ENCODE measurements at places on chromosomes 7 and 10.

DNA sequence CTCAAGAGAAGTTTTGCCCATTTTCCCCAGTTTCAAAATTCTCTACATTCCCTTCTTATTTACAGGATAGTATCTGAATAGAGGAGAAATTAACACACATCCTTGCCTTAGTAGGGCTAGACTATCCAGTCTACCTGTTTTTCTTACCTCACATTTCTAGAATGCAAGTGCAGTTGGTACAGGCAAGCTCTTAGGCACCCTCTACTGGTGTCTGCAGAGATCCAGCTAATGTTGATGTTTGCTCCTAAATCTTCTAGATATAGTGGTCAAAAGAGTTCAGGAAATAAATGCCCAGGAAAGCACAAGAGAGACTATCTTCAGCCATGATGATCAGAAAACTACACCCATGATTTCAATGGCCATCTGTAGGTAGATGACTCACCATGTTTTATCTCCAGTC is 205.3 kb downstream of the HTR7 start:
- no peaks in the 10 kb centered on the region for H3K27me3 ChIP-seq
- no peak for DNase-seq
- no peak overlapping the region for H3K27ac ChIP-seq
- H3K4me3 ChIP-seq = no peak overlapping the region
- H3K4me1 ChIP-seq = no peaks in the 10 kb centered on the region

GRCh38 chr7:142606081-142606480 is 143.2 kb upstream of the PRSS1 start:
- H3K27ac ChIP-seq = no peak overlapping the region
- H3K4me3 ChIP-seq = no peak overlapping the region
- no peak for DNase-seq
- no peaks in the 10 kb centered on the region for H3K27me3 ChIP-seq

- no peak for DNase-seq
- peaks cover 98% of the 10 kb centered on the region for H3K4me1 ChIP-seq
- no peaks in the 10 kb centered on the region for H3K36me3 ChIP-seq
- H3K27me3 ChIP-seq = no peaks in the 10 kb centered on the region
- H3K27ac ChIP-seq = peak overlapping the region; percentile 100
Observed at GRCh38 chr10:110865186-110865808, 6.4 kb upstream of the PDCD4 start.

- no peak overlapping the region for H3K27ac ChIP-seq
- no peaks in the 10 kb centered on the region for H3K36me3 ChIP-seq
- DNase-seq = peak; percentile 27
- no peaks in the 10 kb centered on the region for H3K27me3 ChIP-seq
Observed at GRCh38 chr7:94436018-94436604, 41.4 kb downstream of the COL1A2 start.

DNA sequence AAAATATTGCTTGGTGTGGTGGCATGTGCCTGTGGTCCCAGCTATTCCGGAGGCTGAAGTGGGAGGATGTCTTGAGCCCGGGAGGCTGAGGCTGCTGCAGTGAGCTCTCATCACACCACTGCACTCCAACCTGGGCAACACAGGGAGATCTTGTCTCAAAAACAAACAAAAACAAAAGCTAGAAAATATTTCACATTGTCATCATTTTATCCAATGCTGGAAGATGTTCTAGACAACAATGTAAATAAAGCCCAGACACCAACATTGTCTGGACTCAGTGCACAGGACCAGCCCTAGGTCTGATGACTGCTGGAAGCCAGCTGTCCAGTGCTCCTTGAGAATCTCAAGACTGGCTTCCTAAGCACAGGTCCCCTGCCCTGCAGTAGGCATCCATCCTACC is 13.5 kb downstream of the SEPHS1 start:
- no peaks in the 10 kb centered on the region for H3K4me1 ChIP-seq
- no peaks in the 10 kb centered on the region for H3K27me3 ChIP-seq
- H3K4me3 ChIP-seq = no peak overlapping the region
- H3K27ac ChIP-seq = no peak overlapping the region
- peaks cover 55% of the 10 kb centered on the region for H3K36me3 ChIP-seq
- no peak for DNase-seq

DNA sequence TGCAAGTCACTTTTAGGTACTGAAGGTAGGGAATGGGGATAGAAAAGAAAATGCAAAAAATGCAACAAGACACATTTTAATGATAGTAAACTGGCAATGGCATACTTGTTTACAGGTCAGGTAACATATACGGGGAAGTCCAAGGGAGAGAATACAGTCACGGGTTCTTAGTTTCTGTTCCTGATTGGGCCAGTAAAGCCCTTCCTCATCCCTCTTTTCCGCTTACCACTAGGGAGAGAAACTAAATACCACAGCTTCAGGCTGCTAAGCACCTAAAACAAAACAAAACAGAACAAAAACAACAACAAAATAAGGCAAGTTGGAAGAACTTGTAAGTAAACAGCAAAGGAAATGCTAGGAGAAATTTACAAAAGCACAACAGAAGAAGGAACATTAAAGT is 65.2 kb upstream of the OGDHL start:
- H3K4me3 ChIP-seq = no peak overlapping the region
- H3K27me3 ChIP-seq = no peaks in the 10 kb centered on the region
- no peaks in the 10 kb centered on the region for H3K36me3 ChIP-seq
- no peak for DNase-seq

GRCh38 chr7:96887426-96887825 is 117.9 kb upstream of the DLX6 start:
- no peak for DNase-seq
- no peaks in the 10 kb centered on the region for H3K4me1 ChIP-seq

DNA sequence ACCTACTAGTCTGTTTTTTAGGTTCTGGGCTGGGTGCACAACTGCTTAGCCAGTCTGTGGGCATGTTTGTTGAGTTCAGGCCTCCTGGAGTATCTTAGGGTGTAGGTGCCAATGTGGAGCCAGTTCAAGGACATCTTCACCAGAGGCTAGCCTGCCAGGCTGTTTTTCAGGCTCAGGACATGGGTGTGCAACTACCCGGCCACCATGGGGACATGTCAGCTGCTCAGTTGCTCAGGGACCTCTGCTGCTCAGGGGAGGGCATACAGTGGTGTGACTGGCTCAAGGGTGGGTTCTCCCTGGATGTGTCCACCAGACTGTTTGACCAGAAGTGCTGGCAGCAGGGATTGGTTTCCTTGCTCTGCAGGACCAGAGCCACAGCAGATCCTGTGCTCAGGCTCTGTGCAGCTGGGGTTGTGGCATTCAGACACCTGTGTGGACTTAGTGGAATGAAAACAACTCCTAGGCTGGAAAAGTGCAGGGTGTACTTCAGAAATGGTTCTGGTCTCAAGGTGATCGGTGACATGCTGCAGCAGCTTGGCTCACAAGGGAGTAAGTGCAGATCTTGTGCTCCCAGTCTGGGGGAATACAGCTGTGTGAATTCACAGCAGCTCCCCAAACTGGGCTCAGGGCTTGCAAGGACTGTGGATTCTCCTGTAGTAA is 44.8 kb downstream of the PALS2 start:
- H3K27ac ChIP-seq = no peak overlapping the region
- DNase-seq = no peak
- no peaks in the 10 kb centered on the region for H3K36me3 ChIP-seq
- no peak overlapping the region for H3K4me3 ChIP-seq

- H3K27ac ChIP-seq = no peak overlapping the region
- peaks cover 4% of the 10 kb centered on the region for H3K4me1 ChIP-seq
- H3K36me3 ChIP-seq = no peaks in the 10 kb centered on the region
- H3K27me3 ChIP-seq = no peaks in the 10 kb centered on the region
- no peak overlapping the region for H3K4me3 ChIP-seq
- DNase-seq = no peak
Observed at GRCh38 chr7:77391230-77391629, 24.9 kb downstream of the GSAP start.

GRCh38 chr10:118980135-118980865 is 49.2 kb upstream of the NANOS1 start:
- no peaks in the 10 kb centered on the region for H3K36me3 ChIP-seq
- no peaks in the 10 kb centered on the region for H3K27me3 ChIP-seq
- no peak overlapping the region for H3K27ac ChIP-seq
- no peak overlapping the region for H3K4me3 ChIP-seq
- no peak for DNase-seq

DNA sequence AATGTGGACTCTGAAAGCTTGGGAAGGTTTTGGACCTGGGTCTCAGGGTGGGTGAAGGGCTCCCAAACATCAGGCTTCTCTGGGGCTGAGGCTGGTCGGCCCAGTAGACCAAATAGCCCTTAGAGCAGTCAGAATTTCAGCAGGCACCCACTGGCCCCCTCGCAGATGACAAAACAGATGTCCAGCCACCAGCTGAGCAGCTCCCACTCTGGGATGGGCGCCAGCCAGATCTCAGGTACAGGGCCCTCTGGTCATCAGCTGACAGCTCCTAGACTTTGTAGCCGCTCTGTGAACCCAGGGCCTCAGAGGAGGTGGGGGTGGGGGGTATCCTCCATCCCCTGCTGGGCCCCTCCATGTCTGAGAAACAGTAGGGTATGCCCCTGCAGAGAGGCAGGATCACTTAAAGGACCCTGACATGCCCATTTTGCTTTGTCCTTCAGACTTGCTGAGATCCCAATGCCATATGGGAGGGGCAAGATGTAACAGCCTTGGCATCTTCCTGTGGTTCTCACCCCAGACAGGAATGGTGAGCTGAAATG is 26.5 kb downstream of the HSPA12A start:
- H3K4me1 ChIP-seq = no peaks in the 10 kb centered on the region
- H3K4me3 ChIP-seq = no peak overlapping the region
- DNase-seq = no peak
- no peaks in the 10 kb centered on the region for H3K27me3 ChIP-seq
- H3K27ac ChIP-seq = no peak overlapping the region
- H3K36me3 ChIP-seq = no peaks in the 10 kb centered on the region

DNA sequence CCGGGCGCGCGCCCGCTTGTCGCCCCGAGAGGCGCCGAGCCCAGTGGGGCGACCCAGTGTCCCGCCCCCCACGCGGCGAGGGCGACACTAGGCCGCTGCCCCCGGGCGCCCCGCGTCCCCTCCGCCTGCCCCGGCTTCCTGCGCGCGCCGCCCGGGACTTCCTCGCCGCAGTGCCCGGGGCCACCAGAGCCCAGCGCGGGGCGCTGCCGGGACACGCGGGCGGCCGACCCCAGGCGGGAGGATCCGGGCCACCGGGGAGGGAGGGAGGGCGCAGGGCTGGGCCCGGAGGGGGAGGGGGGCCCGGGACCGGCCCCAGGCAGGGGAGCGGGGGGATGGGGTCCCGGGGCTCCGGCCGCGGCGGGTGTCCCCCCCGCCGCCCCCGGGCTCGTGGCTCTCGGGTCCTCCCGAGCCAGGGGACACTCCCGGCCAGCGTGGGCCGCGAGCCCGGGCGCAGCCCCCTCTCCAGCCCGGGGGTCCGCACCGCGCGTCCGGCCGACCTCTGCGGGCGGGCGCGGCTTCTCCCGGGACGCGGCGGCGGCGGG is 435 bp upstream of the PWWP2B start:
- peak; percentile 65 for DNase-seq
- no peaks in the 10 kb centered on the region for H3K27me3 ChIP-seq
- H3K27ac ChIP-seq = peak overlapping the region; percentile 77
- H3K4me1 ChIP-seq = peaks cover 10% of the 10 kb centered on the region
- no peaks in the 10 kb centered on the region for H3K36me3 ChIP-seq

DNA sequence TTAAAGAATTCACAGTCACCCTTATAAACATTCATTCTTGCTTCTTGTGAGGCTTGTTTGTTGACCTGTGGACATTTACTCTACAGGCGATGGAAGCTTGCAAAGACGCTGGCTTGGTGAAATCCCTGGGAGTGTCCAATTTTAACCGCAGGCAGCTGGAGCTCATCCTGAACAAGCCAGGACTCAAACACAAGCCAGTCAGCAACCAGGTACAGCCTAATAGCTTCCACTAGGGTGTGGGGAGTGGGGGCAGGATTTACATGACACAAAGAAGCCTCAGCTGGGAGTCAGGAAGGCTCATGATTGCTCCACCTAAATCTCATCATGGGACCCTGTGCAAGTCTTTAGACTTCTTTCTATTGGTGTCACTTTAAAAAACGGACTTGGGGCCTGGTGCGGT is 29.0 kb downstream of the AKR1D1 start:
- no peaks in the 10 kb centered on the region for H3K4me1 ChIP-seq
- no peaks in the 10 kb centered on the region for H3K27me3 ChIP-seq
- no peak overlapping the region for H3K4me3 ChIP-seq
- no peaks in the 10 kb centered on the region for H3K36me3 ChIP-seq

DNA sequence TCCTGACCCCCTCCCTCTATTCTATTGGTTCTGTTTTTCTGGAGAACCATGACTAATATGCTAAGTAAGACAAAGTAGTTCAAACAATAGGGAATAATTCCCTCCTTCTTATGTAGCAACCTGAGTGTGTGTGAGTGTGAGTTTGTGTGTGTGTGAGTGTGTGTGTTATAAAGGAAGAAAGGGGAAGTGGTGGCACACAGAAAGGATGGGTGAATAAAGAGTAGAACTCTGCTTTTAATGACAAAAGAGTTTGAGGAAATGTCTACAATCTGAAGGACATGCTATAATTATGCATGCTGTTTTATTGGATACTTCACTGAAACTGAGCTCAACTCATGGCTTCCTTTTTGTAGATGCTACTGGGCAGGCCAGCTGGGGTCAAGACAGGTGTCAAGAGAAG is 489.5 kb downstream of the REEP3 start:
- no peaks in the 10 kb centered on the region for H3K27me3 ChIP-seq
- H3K4me1 ChIP-seq = no peaks in the 10 kb centered on the region
- no peak overlapping the region for H3K4me3 ChIP-seq
- H3K36me3 ChIP-seq = no peaks in the 10 kb centered on the region
- no peak overlapping the region for H3K27ac ChIP-seq

DNA sequence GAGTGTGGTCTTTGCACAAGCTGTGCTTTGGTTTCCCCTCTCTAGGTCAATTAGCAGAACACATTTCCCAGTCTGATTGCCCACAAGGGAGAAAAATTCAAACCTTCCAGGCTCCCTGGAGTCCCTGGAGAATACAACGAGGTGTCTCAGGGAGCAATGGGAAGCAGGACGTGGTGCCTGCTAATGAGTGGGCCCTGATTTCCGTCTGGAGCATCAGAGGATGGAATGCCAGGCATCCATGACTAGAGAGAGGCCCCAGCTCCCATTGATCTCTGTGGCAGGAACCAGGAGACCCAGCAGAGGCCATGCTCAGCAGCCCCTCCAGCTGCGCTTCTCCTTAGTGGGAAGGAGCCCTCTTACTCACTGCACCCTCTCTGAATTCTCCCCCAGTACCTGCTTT is 33.2 kb upstream of the TLX1 start:
- H3K4me3 ChIP-seq = no peak overlapping the region
- DNase-seq = no peak
- peaks cover 4% of the 10 kb centered on the region for H3K4me1 ChIP-seq
- H3K27ac ChIP-seq = no peak overlapping the region
- H3K36me3 ChIP-seq = no peaks in the 10 kb centered on the region

- no peak overlapping the region for H3K27ac ChIP-seq
- no peak for DNase-seq
- peaks cover 42% of the 10 kb centered on the region for H3K4me1 ChIP-seq
- H3K27me3 ChIP-seq = no peaks in the 10 kb centered on the region
Observed at GRCh38 chr7:3097734-3098133, 54.1 kb upstream of the CARD11 start.
